Activated B cell treated with CpG ODN at 0.5 μM for 24 hours (primary cell): ENCODE measurements at places on chromosomes 7 and 10. TPM values are rescaled to one million over a fixed set of nuclear protein-coding genes. Genes with fewer than 3 reads are reported as not detected.

The IQUB gene
- total RNA-seq, result 0.11 and 0.15 TPM in 2 replicates

The PPP1R17 gene
- not detected in 2 replicates for total RNA-seq

The TAS2R5 gene
- 1.1 and 1.5 TPM in 2 replicates for total RNA-seq

The CYP51A1 gene
- 90.9 and 92.8 TPM in 2 replicates for total RNA-seq

The NUTM2E gene
- total RNA-seq, result 0.44 and 0.58 TPM in 2 replicates

The FXYD4 gene
- total RNA-seq, result not detected in 2 replicates

The PTF1A gene
- not detected in 2 replicates for total RNA-seq

The IRF5 gene
- 145 and 164 TPM in 2 replicates for total RNA-seq

The UCN3 gene
- total RNA-seq, result not detected in 2 replicates

The EPO gene
- not detected in 2 replicates for total RNA-seq

The MIOS gene
- total RNA-seq, result 70.2 and 81.3 TPM in 2 replicates

The RSPH10B2 gene
- 0.37 and 1.1 TPM in 2 replicates for total RNA-seq

DNA sequence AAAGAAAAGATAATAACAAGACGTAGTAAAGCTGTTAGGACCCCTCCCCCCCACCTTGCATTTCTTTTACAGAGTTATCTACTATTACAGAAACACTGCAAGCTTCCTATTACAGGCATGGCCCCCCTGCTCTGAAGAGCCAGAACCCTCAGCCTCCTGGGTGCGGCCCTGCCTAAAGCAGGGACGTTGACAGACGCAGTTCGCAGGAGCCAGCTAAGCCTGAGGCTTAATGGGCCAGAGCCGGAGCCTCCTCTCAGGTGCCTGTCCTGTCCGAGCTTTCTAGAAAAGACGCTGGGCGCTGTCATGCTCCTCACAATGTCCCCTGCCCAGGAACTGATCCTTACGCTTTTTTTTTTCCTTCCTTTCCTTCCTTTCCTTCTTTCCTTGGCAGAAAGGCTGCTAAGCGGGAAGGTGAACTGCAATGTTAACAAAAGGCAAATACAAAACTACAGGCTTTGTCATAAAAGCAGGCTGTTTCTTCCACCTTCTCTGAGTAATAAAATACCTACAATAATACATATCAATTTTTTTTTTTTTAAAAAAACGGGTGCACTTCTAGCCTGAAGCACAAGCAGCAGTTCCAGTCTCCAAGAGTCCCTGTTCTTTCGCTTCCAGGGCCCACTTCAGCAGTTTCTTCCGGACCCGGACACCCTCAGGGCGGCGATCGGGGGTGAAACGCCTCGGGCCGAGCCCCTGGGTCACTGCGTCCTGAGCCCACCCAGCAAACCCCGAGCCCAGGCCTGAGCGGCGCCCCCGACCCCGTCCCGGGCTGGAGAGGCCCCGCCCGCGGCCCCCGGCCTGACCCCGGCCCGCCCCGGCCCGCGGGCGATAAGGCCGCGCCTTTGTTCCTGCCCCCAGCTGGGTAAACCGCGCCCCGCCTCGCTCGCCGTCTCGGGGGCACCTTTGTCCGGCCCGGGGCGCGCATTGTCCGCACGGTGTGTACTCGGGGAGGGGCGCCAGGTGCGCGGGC is 11.2 kb downstream of the MNX1 start:
- H3K4me1 ChIP-seq, result peaks cover 20% of the 10 kb centered on the region
- DNase-seq, result no peak
- peak overlapping the region; percentile 18 for H3K27ac ChIP-seq
- H3K36me3 ChIP-seq, result no peaks in the 10 kb centered on the region
- peak overlapping the region; percentile 71 for H3K4me3 ChIP-seq

GRCh38 chr7:42227021-42227420 is 10.0 kb downstream of the GLI3 start:
- H3K4me3 ChIP-seq, result no peak overlapping the region
- no peak for DNase-seq

DNA sequence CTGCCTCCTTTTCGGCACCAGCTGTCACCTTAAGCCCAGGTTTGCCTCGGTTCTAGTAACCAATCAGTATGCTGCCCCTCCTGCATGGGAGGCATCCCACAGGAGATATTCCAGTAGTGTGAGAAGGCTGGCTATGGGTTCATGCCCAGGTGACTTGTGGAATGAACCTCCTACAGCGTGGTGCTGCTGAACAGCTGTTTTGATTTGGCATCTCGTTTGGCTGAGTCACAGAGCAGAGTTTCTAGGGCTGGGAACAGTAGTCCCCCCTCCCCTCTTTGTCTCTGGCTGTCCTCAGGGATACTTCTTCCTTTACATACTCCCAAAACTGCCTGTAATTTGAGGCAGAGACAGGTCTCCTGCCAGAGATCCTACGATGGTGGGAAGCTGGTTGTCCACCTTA is 16.1 kb downstream of the R3HCC1L start:
- DNase-seq, result no peak
- no peaks in the 10 kb centered on the region for H3K27me3 ChIP-seq
- H3K27ac ChIP-seq, result no peak overlapping the region
- peaks cover 6% of the 10 kb centered on the region for H3K4me1 ChIP-seq
- peaks cover 65% of the 10 kb centered on the region for H3K36me3 ChIP-seq

DNA sequence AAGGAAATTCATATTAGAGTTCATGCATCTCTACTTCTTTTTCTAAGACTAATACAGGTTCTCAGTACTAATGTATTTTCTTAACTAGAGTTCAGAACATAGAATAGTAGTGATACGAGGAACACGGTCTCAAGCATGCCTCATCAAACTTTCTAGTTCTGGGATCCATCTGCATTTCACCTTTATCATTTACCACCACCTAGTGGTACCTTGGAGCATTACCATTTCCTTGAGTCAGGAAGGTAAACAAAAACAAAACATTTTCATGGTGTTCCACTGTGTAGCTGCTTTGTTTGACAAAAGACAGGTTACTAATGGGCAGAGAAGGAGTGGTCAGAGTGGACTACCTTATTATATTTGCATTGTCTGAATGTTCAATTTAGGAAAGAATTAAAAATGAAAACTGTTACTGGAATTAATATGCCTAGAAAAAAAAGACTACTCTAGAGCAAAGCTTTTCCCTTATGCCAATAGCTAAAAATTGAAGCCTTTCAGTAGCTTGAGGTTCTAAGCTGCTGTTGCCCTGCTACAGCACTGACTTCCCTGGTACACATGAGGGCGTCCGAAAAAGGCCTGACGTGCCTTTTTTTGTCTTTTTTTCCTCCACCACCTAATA is 44.5 kb downstream of the STARD3NL start:
- no peak for DNase-seq
- H3K27ac ChIP-seq, result no peak overlapping the region
- no peaks in the 10 kb centered on the region for H3K4me1 ChIP-seq
- H3K4me3 ChIP-seq, result no peak overlapping the region

DNA sequence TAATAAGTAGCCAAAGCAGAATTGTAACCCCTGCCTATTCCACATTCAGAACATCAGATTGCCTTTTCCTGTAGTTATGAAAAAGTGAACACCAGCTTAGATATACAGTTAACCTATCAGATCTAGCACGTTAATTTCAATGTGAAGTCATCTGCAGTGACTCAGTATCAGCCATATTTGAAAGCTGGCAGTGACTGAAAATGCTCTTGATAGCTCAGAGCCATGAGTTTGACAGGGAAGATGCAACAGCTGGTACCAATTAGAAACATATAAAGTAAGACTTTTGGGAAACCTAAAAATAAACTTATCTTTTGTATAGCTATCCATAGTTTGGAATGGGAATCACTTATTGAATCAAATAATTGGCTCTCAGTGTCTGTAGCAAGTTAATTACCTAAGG is 284.1 kb upstream of the NPSR1 start:
- H3K36me3 ChIP-seq, result no peaks in the 10 kb centered on the region
- no peak overlapping the region for H3K4me3 ChIP-seq
- H3K4me1 ChIP-seq, result no peaks in the 10 kb centered on the region
- H3K27ac ChIP-seq, result no peak overlapping the region

- no peaks in the 10 kb centered on the region for H3K27me3 ChIP-seq
- peak overlapping the region; percentile 99 for H3K4me3 ChIP-seq
- H3K4me1 ChIP-seq, result peaks cover 39% of the 10 kb centered on the region
- peak overlapping the region; percentile 25 for H3K27ac ChIP-seq
These were observed 2.1 kb downstream of the ZNF394 start for GRCh38 chr7:99497766-99498545.

DNA sequence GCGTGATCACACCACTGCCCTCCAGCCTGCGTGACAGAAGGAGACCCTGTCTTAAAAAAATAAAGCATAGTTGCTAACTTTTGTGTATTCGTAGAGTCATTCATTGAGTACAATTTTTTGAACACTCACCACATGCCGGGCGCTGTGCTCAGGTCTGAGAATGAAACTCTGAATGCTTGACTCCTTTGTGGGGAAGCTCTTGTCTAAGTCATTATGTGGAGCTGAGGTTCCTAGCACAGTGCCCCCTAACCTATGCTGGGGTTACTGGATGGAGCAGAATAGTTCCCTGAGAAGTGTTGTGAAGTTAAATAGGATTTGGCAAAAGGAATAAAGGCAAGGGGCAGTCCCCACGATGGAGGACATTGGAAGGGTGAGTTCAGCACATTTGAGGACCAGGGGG is 123.3 kb downstream of the CELF2 start:
- H3K36me3 ChIP-seq, result no peaks in the 10 kb centered on the region
- no peaks in the 10 kb centered on the region for H3K27me3 ChIP-seq
- H3K4me3 ChIP-seq, result no peak overlapping the region
- no peak for DNase-seq
- no peak overlapping the region for H3K27ac ChIP-seq

DNA sequence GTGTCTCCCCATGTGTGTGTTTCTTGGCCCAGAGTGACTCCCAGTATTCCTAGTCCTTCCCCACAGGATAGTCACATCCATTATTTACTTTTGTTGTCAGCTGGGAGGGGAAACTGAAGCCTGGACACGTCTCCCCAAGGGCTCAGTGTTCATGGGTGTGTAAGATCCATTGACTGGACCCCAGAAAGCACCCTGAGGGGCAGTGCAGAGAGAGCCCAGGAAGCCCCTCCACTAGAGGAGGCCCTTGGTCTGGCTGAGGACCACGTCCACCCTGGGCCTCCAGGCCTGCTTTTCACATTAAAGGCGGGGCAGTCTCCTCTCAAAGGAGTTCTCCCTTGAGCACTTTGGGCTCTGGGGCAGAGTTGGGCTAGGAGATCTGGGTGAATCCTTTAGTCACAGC is 21.3 kb downstream of the ZNF783 start:
- no peak overlapping the region for H3K27ac ChIP-seq
- H3K4me1 ChIP-seq, result peaks cover 27% of the 10 kb centered on the region
- H3K36me3 ChIP-seq, result peaks cover 35% of the 10 kb centered on the region
- H3K4me3 ChIP-seq, result no peak overlapping the region
- no peak for DNase-seq
- no peaks in the 10 kb centered on the region for H3K27me3 ChIP-seq

DNA sequence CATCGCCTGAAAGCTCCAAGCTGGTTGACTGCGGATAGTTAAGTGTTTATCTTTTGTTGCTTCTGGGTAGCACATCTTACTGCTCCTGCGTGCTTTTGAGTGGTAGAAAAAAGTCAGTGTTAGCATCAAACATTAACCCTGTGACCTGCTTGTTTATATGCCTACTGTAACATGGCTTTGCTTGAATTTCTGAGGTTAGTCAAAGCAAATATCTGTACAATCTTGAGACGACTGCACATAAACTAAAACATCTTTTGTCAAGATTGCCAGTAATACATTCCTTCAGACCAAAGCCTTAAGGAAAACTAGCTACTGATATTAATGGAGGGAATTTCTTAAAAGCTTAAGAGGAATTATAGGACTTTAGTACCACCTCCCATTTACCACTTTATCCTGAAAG is 163.7 kb downstream of the BAMBI start:
- no peaks in the 10 kb centered on the region for H3K27me3 ChIP-seq
- no peaks in the 10 kb centered on the region for H3K4me1 ChIP-seq
- H3K36me3 ChIP-seq, result no peaks in the 10 kb centered on the region
- no peak overlapping the region for H3K27ac ChIP-seq
- DNase-seq, result no peak

DNA sequence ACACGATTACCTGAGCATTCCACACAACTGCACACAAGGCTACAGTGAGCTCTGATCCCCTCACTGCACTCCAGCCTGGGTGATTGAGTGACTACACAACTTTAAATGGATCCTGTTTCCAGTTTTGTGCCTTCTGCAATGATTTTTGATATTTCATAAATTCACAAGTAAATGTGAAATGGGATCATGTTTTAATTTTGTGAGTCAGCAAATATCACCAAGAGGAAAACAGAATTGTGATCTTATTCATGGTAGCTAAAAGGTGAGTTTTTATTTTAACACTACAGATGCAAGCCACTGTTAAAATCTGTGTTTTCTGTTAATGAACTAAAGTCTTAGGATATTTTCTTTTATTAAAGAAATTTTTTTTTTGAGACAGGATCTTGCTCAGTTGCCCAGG is 11.4 kb downstream of the ICA1 start:
- H3K36me3 ChIP-seq, result no peaks in the 10 kb centered on the region
- no peak overlapping the region for H3K4me3 ChIP-seq
- H3K27ac ChIP-seq, result no peak overlapping the region
- peaks cover 16% of the 10 kb centered on the region for H3K27me3 ChIP-seq
- no peak for DNase-seq
- no peaks in the 10 kb centered on the region for H3K4me1 ChIP-seq

DNA sequence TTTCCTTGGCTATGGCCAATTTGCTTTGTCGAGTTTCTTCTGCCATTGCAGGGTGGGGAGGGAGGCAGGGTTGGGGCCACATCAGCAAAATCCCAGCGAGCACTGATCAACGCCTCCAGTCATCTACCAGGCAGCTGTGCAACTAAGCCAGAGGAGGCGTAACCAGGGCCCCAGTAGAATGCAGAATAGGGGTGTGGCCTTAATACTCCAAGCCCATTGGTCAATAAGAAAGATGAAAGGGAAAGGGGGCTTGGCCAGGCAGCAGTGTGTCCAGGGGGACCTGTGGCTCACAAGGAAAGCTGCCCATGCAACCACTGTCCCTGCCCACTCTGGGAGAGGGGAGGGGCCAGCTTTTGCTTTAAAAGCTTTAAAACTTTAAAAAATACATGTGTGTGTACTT is 21.5 kb upstream of the GGCT start:
- no peak for DNase-seq
- H3K27ac ChIP-seq, result no peak overlapping the region
- peaks cover 4% of the 10 kb centered on the region for H3K4me1 ChIP-seq
- H3K27me3 ChIP-seq, result no peaks in the 10 kb centered on the region
- no peak overlapping the region for H3K4me3 ChIP-seq
- no peaks in the 10 kb centered on the region for H3K36me3 ChIP-seq

GRCh38 chr7:74519395-74519794 is 65.7 kb downstream of the GTF2IRD1 start:
- no peaks in the 10 kb centered on the region for H3K4me1 ChIP-seq
- H3K27me3 ChIP-seq, result no peaks in the 10 kb centered on the region
- H3K36me3 ChIP-seq, result peaks cover 2% of the 10 kb centered on the region
- H3K4me3 ChIP-seq, result no peak overlapping the region

DNA sequence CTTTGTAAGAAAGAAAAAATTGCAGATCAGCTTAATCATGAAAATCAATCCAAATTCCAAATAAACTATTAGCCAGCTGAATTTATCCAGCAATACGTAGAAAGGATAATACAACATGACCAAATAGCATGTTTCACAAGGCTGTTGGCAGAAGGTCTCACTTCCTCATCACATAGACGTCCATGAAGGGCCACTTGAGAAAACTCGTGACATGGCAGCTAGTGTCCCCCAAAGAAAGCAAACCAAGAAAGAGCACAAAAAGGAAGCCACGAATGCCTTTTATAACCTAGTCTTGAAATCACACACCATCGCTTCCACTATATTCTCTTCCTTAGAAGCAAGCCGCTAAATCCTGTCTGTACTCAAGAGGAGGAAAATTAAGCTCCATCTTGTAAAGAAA is 105.6 kb upstream of the NRBF2 start:
- peaks cover 4% of the 10 kb centered on the region for H3K27me3 ChIP-seq
- H3K4me1 ChIP-seq, result no peaks in the 10 kb centered on the region
- H3K27ac ChIP-seq, result no peak overlapping the region
- H3K4me3 ChIP-seq, result no peak overlapping the region
- no peaks in the 10 kb centered on the region for H3K36me3 ChIP-seq
